ENCODE measurements at places on chromosomes 6 and 20.

DNA sequence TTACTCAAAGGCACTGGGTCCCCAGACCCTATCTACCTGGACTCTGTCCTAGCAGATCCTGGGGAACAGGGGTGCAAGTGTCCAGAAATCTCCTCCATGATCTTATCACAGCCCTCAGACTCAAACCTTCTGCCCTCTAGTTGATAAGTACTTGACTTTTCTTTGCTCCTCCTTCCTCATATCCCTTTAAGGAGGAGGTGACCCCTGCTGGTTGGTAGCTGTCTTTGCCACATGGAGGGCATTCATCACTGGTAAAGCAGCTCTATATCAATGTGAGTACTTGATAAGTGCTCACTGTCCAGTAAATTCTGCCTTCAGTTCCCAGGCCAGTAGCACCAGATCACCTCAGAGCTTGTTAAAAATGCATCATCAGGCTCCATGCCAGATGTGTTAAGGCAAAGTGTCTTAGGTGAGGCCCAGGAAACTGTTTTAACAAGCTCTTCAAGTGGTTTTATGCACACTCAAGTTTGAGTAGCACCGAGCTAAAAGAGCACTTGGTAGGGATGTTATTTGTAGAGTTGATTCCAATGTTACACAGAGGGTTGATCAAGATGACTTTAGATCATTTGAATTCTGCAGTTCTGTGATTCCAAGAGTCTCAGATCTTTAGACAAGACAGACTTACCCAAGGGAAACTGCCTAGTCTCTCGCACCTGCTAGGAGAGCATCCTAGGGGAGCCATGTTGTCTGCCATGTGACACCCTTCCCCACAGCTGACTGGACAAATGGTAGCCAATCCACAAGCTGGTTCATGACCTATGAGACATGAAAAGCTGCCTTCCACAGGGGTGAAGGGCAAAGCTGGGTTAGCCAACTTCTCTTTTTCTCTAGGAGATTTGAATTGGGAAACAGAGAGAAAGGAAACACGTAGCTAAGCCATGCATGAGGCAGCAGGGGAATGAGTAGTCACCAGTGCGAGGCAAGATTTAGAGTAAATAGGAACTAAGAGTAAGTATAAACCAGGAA is 18.6 kb downstream of the TREML2 start:
- DNase-seq, result no peak

GRCh38 chr20:9136114-9136513 is 67.2 kb downstream of the PLCB4 start:
- DNase-seq, result no peak

DNA sequence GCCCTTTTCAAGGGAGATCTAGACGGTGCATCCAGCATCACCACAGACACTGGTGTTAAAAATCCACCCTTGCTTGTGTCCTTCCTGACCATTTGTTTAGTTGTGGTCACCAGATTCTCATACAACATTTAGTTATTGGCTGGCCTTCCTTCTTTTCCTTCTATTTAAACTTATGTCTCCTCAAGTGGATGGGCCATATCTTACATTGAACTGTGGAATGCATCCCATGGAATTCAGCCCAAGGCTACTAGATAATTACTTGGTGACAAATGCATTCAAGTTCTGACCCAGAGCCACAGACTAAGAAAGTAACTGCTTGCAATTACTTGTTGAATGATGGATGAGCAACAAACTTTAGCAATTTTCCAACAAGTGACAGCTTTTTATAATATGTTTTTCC is 198.9 kb upstream of the SSTR4 start:
- DNase-seq, result no peak

DNA sequence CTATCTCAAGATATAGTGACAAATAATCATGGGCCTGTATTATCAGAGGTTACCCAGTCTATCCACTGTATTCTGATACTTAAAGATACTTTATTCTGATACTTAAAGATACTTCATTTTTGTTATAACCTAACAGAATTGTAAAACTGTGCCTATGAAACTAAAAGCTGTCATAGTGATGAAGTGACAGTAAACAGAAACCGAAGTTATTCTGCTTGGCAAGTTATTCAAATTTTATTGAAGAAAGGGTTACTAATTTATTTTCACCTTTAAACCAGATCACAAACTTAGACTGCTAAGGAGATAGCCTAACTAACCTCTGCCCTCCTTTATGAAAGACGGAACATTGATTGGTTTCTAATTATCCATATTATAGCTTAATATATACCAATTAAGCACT is 604.6 kb upstream of the IMPG1 start:
- DNase-seq, result no peak

DNA sequence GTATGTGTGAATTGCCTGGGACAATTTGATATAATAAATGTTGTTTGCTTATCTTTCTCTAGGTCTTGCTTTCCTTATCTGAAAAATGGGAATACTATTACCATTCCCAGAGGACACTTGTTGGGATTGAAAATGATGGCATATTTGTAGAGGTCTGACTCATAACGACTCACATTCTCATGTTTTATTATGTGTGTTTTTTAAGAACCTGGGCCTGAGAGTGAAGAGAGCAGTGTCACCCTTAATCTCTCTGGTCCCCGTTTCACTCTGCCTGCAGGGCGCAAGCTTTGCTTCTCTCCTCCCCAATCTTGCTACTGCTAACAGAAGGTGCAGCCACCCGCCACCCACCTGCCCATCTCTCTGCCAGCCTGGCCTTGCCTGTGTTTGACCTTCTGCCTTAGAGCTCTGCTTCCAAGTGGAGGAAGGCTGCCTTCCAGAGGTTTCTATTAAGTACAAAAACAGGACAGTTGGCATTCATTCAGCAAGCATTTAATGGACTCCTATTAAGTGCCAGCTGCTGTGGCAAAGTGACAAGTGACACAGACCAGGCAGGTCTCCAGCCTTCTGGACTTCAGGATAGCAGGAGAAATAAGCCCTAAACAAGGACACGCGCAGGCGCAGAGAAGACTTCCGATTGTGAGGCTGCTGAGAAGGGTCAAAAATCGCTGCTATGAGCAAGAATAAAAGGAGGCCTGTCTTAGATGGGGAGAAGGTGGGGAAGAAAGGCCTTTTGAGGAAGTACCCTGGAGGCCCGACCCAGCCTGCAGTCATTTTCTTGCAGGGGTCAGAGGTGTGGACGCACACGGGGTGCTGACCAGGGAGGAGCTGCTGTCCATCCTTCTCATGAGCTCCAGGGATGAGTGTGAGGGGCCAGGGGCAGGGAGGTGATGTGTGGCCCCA is 112.5 kb downstream of the JPH2 start:
- no peak for DNase-seq

GRCh38 chr20:63540417-63541186 is 3.4 kb upstream of the PTK6 start:
- DNase-seq, result no peak

- DNase-seq, result no peak
Measured at GRCh38 chr6:94845742-94846141, 731.6 kb upstream of the MANEA start.

GRCh38 chr20:31593221-31594001 is 11.7 kb upstream of the ID1 start:
- no peak for DNase-seq

DNA sequence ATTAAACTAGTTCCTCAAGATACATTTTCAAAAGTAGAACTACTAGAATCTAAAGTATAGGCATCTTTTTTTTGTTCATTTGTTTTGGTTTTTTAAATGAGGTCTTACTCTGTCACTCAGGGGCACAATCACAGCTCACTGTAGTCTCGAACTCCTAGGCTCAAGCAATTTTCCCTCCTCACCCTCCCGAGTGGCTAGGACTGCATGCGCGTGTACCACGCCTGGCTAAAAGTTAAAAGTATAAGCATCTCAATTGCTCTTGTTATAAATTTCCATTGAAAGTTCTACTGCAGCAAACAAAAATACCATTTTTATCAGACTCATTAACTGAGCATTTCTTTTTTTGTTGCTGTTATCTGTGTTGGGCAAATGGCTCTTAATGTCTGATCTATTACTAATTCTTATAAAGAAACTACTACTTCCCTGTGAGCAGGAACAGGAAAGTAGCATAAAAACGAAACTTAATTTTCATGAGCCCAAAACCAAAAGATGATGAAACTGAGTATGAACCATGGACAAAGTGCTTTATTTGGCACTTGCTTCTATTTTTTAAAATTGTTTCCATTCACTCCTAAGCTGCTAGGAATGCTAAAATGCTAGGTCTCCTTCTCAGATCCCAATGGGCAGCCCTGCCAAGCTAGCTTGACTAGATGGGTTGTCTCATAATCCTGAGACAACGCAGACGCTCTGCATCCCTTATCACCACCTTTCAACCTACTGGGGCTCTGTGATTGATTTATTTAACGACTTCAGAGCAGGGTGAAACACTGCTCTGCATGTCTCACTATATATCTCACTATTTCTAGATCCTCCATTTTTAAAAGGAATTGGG is 36.9 kb downstream of the TRPC4AP start:
- DNase-seq, result no peak

GRCh38 chr20:1283522-1284510 is 17.7 kb downstream of the SNPH start:
- DNase-seq, result no peak

All from stimulated activated CD8-positive, alpha-beta memory T cell treated with anti-CD3 and anti-CD28 coated beads, Interleukin-15, amount 100 ng/mL, for 24 hours (primary cell).